ENCODE measurements at places on chromosomes 11 and 22.

DNA sequence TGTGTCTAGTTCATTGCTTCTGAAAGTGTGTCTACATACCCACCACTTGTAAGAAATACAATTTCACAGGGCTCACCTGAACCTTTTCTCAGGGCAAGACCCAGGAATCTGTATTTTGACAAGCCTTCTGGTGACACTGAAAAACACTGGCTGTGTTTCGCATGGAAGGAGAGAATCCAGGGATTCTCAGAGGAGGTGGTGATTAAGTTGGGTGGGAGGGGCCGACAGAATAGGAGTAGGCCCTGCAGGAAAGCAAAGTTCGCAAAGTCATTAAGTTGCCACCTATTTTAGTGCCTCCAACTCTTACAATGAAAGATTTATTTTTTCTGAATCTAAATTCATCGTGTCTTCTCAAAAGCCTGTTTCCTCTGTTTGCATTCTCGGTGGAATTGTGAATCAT lies 186.8 kb downstream of the FAT3 start:
- no peak for DNase-seq

DNA sequence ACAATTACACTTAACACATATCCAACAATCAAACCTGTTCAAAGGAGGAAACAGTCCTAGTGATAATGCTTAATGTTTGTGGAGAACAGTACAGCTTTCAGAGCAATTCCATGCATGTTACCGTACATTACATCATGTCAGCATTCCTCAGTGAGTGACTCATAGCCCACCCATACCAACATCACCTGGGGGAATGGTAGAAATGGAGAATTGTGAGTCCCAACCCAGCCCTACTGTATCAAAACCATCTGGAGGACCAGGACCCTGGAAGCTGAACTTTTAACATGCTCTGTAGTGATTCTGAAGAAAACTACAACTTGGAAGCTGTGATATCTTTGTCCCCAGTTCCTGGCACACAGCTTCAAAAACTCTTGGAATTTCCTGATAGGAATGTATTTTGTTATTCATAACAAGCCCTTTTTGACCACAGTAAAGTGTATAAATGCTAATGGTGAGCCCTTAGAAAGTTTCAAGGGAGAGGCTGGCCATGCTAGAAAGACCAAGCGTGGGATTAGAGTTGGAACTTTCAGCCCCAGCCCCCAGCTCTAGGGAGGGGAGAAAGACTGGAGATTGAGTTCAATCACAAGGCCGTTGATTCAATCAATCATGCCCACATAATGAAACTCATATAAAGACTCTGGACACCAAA lies 301.1 kb downstream of the BUD13 start:
- DNase-seq: no peak

- no peak for DNase-seq
Observed at GRCh38 chr11:112097734-112098528, 11.3 kb downstream of the SDHD start.

GRCh38 chr11:106668147-106668546 lies 350.1 kb downstream of the GUCY1A2 start:
- DNase-seq: no peak

DNA sequence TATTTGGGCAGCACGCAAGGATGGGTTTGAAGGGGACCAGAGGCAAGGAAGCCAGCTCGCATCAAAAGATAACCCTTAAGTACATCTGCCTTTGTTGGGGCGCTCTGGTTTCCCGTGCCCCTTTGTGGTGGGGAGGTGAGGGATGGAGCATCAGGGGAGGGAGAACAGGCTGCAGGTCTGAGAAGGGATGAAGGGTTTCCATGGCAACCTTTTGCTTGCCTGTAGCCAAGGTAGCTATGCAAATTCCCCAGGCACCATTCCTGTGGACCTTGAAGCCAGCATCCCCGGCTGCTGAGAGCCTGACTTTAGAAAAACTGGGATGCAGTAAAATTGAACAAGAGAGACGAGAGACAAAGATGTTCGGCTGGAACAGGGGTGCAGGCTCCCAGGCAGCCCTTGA lies 75.7 kb downstream of the SEZ6L start:
- DNase-seq: no peak

- DNase-seq: no peak
Observed at GRCh38 chr11:33631749-33632091, 68.9 kb downstream of the C11orf91 start.

DNA sequence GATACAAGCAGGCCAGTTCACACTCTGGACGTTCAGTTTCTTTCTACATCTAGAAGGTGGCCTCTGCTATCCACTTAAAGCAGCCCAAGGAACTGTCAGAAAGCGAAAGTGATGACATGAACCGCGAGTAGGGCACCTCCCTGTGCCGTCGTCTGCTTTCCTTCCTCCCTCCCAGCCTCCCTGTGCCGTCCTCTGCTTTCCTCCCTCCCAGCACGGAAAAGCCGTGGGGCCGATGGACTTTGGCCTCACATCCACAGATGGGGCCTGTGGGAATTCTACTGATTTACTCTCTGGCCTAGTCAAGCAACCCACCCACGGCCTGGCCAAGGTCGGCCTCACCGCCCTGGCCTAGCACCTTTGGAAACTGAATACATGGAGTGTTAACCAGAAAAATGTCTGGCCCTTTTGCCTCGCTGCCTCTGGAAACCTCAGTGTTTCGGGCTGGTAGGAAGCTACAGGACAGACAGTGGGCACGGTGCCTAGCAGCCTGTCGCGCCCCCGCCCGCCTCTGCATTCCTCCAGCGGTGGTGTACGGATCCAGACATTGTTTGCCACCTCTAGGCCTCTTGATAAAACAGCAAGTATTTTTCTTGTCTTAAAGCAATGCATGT lies 14.2 kb downstream of the PEX26 start:
- DNase-seq: no peak
